GM04503 (cell line): ENCODE measurements at places on chromosomes 7 and 10.

DNA sequence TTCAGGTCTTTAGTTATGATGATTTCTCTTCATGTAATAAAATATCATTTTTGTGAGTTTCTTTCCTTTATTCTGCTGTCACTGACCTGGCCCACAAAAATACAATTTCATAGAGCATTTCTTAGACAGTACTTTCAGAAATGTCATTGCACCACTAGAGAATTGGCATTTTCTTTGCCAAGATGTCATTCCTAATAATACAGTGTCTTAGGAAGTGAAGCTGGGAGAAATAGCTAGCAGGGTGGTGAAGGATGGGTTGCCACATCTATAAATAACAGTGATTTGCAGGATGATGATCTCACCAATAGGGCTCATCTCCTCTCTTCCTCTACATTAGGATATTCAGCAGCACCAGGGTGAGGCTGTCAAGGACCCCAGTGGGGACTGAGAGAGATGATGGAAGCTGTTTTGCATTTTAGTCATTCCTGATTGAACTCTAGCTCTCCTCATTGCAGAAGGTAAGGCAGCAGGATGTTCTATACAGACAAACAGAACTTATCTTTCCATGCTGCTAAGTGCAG, 452.1 kb downstream of the NXPH1 start:
- DNase-seq, result no peak

- DNase-seq, result peak; percentile 73
These were observed 92.1 kb downstream of the CCDC71L start for GRCh38 chr7:106568680-106569499.

DNA sequence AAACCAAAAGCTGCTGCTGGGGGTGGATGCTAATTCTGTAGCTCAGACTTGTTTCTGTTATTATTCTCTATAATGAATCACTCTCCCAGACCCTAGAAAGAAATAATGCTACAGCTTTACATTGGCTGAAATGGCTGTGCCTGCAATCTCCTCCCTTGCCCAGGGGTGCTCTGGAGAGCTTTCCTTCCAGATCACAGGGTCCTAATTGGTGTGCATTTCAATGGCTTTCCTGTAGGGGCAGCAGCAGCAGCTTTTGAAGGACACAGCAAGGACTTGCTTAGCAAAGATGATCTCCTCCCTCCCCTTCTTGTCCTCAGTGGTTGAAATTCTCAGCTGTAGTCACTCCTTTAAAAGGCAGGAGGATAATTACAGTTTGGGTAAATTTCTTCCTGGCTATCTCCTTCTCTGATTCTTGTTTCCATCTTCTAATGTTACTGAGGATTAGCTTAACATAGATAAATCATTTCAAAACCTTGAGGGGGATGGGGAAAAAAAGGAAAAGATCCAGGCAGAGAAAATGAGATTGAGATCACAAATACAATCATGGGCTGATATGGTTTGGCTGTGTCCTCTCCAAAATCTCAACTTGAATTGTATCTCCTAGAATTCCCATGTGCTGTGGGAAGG, 120.2 kb upstream of the CTTNBP2 start:
- no peak for DNase-seq

- DNase-seq, result no peak
These were observed 210.0 kb upstream of the LYZL1 start for GRCh38 chr10:29078919-29079318.

DNA sequence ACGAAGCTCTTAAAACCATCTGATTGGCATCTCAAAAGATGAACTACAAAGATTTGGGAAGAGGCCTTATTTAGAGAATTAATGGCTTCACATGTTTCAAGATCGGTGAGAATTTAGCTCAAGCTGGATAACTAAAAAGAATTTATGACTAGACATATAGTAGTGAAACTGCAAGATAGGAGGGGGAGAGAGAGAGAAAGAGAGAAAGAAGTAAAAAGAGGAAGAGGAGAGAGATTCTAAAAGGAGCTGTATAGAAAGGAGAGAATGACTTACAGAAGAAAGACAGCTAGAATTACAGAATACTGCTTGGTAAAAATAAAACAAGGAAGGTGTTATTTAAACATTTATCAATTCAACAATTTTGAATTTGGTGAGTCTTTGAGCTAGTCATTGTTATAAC, 592.3 kb downstream of the SH2D4B start:
- no peak for DNase-seq

DNA sequence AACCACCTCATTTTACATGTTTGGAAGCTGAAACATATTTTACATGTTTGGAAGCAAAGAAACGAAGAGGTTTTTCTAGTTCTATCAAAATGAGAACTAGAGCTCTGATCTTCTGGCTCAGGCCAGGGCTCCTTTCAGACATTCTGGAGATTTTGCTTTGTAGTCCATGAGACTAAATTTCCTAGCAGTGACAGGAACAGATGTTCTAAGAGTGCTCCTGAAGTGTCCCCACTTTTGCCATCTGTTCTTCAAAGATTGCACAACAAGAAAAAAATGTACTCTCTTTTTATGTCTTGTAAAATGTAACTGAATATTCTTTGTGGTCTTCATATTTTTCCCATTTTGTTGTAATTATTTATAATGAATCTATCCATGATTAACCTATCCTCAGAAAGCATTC, 196.4 kb upstream of the PCLO start:
- DNase-seq, result no peak

DNA sequence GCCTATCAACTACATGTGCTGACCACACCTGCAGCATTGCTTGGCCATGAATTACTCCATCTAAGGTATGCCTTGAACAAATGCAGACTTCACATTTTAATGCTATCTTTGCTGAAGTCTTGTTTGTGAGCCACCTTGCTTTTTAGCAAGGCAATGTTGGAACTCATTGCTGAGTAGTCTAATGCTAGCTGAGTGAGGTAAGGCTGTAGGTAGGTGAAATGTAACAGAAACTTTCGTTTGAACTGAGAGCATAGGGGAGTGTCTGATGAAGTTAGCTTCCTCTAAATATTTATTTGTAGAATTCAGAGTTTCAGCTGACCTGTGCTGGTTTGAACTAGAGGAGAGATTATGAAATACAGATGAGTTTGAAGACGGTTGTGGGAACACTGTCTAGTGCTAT, 238.5 kb downstream of the SEMA3A start:
- DNase-seq, result no peak

- DNase-seq, result no peak
These were observed 197.8 kb downstream of the CELF2 start for GRCh38 chr10:11215471-11215870.

GRCh38 chr7:122072272-122072671, 71.8 kb downstream of the AASS start:
- no peak for DNase-seq

GRCh38 chr7:1505731-1506550, 1.8 kb upstream of the INTS1 start:
- DNase-seq, result no peak

DNA sequence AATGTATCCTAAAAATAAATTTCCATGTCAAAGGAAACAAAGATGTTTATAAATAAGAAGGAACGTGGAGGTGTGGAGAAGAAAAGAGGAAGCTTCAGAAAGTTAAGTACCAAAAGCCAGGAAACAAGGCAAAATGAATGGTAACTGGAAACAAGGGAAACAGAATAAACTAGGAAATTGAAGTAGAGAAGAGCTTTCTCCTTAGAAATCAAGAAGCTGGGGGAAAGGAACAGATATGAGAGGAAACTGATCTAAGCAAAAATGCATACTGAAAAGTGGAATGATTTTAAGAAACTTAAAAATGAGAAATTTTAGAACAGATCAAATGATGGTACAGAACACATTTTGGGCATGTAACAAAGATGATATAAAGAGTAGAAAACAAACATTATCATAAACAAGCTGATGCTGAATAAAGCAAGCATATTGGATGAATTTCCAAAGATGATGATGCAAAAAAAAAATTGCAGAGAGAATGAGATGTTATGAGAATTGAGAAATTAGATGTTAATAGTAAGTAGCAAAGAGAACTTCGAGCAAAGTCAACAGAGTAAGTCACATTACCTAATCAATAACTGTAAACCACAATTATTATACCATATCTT, 1.9 kb downstream of the BRAF start:
- no peak for DNase-seq

GRCh38 chr7:100837099-100837836, 9.9 kb upstream of the EPHB4 start:
- peak; percentile 67 for DNase-seq

- DNase-seq, result no peak
These were observed 177.5 kb downstream of the RAPGEF5 start for GRCh38 chr7:22179442-22179879.

DNA sequence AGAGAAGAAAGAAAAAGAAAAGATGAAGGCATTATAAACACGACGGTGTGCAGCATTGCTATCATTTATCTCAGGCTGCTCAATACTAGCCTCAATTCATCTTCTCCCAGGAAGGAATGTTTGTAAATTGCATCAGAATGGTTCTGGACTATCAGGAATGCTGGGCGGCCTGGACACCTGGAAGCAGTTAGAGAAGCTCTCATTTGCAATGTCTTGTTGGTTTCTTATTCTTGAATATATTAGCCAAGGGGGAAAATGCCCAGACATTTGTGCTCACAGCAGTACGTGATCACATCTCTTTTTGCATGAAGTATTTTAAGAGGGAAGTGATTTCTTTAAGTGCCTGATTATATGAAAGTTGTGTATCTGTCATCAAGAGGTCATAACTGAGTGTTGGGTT, 85.6 kb upstream of the IMMP2L start:
- DNase-seq, result peak; percentile 12

DNA sequence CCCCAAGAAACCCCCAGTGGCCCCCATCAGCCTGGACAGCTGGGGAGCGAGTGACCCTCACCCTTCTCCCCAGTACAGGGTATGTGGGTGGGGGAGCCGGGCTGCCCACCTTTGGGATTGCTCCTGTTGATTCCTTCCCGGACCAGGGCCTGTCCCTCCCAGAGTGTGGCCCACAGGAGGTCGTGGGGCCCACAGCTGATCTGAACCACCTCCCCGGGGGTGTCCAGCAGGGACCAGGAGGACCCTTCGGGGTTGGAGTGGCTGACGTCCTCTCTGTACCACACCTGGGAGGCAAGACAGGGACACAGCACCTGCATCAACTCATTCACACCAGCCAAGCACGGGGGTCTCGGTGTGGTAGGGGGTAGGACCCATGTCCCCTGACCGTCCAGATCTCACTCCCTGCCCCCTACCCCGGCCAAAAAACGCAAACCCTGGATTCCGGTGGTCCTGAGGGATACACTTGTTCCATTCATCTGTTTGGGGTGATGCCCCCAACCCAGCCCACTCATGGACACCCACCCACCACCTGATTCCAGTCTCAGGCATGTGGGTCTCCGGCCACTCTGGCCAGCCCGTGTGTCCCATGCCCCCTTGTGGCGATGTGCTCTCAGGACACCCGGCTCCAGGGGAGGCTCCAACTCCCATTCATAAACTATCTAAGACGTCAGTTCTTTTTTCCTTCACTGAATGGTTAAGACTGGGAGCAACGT, 10.9 kb downstream of the TECPR1 start:
- DNase-seq, result no peak

GRCh38 chr10:24254180-24254579, 45.2 kb downstream of the KIAA1217 start:
- no peak for DNase-seq
